Activated CD8-positive, alpha-beta memory T cell treated with anti-CD3 and anti-CD28 coated beads, Interleukin-2, amount 50 U/mL, for 48 hours (primary cell): ENCODE measurements at places on chromosomes 7 and 10.

DNA sequence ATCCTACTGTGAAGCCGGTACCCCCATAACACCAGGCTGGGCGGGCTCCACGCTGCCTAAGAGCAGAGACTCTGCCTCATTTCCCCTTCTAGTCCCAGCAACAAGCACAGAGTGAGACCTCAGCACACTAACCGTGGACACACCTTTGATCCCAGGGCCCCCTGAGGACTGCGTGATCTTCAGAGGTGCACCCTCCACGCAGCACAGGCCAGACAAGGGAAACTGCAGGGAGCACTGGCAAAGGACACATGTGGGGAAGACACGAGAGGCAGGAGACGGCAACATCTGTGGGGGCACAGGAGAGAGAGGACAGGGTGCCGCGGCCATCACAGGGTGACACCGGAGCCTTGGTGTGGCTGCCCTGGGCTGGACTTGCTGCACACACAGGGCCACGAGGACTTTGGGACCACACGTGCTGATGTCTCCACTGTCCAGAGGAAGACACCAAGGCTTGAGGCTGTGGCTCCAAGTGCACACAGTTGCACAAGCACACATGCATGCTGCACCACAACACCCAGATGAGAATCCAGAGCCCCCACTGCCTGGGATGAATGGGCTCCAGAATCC is 128.8 kb downstream of the PTPRN2 start:
- no peak for DNase-seq

- DNase-seq = no peak
Measured at GRCh38 chr10:501596-501995, 187.9 kb downstream of the DIP2C start.

GRCh38 chr10:129683920-129684319 is 216.9 kb downstream of the MGMT start:
- no peak for DNase-seq

GRCh38 chr7:106375499-106375898 is 90.7 kb upstream of the NAMPT start:
- no peak for DNase-seq
